Myometrial cell (primary cell): ENCODE measurements at places on chromosomes 1 and 21. TPM values are rescaled to one million over a fixed set of nuclear protein-coding genes. Genes with fewer than 3 reads are reported as not detected.

MYOM3 gene
- not detected in 2 replicates for total RNA-seq

TRIM67 gene
- total RNA-seq, result not detected in 2 replicates

COL6A1 gene
- total RNA-seq, result 1,046 and 1,090 TPM in 2 replicates

RPTN gene
- total RNA-seq, result not detected in 2 replicates

ZNF695 gene
- 1.2 and 3.4 TPM in 2 replicates for total RNA-seq

IQCC gene
- total RNA-seq, result 1.4 and 2.1 TPM in 2 replicates

EFNA3 gene
- 0.53 and 0.58 TPM in 2 replicates for total RNA-seq

RCSD1 gene
- total RNA-seq, result 0.18 and 0.29 TPM in 2 replicates

INSRR gene
- total RNA-seq, result not detected in 2 replicates

HTR6 gene
- total RNA-seq, result not detected in 2 replicates

SSX2IP gene
- total RNA-seq, result 12.4 and 19.7 TPM in 2 replicates

APOBEC4 gene
- not detected in 2 replicates for total RNA-seq

CYP2J2 gene
- total RNA-seq, result 0.18 TPM in 1 of 2 replicates, not detected in the other

USH2A gene
- total RNA-seq, result not detected in 2 replicates

AMPD1 gene
- not detected in 2 replicates for total RNA-seq

KLF17 gene
- under 0.01 TPM in 1 of 2 replicates, not detected in the other for total RNA-seq

NUP133 gene
- total RNA-seq, result 28.4 and 30.3 TPM in 2 replicates

PTPRU gene
- 10.6 and 20.8 TPM in 2 replicates for total RNA-seq

GPR37L1 gene
- not detected in 2 replicates for total RNA-seq

GPATCH2 gene
- total RNA-seq, result 5.5 and 5.7 TPM in 2 replicates

HECTD3 gene
- total RNA-seq, result 37.2 and 43.8 TPM in 2 replicates

AIRE gene
- not detected in 2 replicates for total RNA-seq

NUF2 gene
- total RNA-seq, result 25.7 and 27.5 TPM in 2 replicates

PCSK9 gene
- 23.6 and 30.1 TPM in 2 replicates for total RNA-seq

ANGPTL3 gene
- total RNA-seq, result not detected in 2 replicates

KIF17 gene
- under 0.01 and 1.9 TPM in 2 replicates for total RNA-seq

PTAFR gene
- 0.35 and 1.2 TPM in 2 replicates for total RNA-seq

CDC42SE1 gene
- 34.0 and 42.4 TPM in 2 replicates for total RNA-seq

SYT14 gene
- total RNA-seq, result 0.18 and 0.29 TPM in 2 replicates

NMNAT2 gene
- 0.53 and 1.4 TPM in 2 replicates for total RNA-seq

AK5 gene
- 17.0 and 43.4 TPM in 2 replicates for total RNA-seq

ADGRL2 gene
- total RNA-seq, result 2.5 and 12.1 TPM in 2 replicates

CFAP107 gene
- not detected in 2 replicates for total RNA-seq

ATP1A4 gene
- total RNA-seq, result not detected in 2 replicates
